ENCODE measurements at places on chromosomes 4 and X. TPM values are rescaled to one million over a fixed set of nuclear protein-coding genes. Genes with fewer than 3 reads are reported as not detected.

DNA sequence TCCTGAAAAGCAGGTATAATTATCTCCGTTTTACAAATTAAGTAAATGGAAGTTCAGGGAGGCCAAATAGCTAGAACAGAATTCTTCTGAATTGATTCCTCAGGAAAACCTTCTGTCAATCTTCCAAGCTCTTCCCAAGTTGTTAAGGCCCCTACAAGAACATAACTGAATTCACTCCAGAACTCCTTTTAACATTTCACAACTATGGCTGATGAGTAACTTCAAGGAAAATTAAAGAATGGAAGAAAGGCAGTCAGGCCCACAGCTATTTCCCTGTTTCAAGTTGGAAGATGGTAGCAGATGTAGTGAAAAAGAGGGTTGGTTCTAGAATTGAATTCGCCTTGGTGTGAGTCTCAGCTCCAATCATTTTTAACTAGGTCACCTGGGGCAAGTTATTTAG lies 15.9 kb downstream of the SETD7 start:
- DNase-seq = no peak

GRCh38 chr4:150219841-150220240 lies 141.6 kb downstream of the DCLK2 start:
- DNase-seq = no peak

DNA sequence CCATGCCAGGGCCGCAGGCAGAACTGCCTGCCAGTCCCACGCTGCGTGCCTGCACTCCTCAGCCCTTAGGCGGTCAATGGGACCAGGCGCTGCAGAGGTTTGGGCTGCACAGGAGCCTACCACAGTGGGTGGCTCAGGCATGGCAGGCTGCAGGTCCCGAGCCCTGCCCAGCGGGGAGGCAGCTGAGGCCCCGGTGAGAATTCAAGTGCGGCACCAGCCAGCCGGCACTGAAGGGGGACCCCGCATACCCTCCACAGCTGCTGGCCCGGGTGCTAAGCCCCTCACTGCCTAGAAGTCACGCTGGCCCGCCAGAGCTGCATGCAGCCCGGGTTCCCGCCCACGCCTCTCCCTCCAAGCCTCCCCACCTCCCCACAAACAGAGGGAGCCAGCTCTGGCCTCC lies 302.5 kb upstream of the UGT8 start:
- DNase-seq = no peak

DNA sequence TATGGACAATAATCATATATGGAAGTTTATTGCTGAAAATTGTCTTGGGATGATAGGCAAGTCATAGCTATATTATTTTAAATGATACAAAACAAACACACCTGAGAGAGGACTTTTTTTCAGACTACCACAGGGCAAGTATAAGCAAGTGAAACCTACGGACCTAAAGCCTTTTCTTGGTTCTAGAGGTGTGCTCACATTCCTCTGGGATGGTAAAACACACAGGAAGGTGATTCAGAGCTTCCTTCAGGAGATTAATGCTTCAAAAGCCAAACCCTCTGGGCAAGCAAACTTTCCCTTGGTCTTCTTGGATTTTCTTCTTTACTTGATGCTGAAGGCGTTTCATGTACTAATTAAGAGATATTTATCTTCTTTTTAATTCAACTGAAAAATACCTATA lies 60.1 kb upstream of the ACSL4 start:
- no peak for DNase-seq

GRCh38 chr4:16721613-16722291 lies 176.7 kb downstream of the LDB2 start:
- DNase-seq = no peak

GRCh38 chrX:57286507-57287251 lies at the start of gene FAAH2:
TSS of gene FAAH2 (plus strand) at chrX:57286706. CDS start at chrX:57286826, 120 bp downstream.
- no peak for DNase-seq

GRCh38 chr4:8238036-8238511 lies 31.5 kb upstream of the HTRA3 start:
- no peak for DNase-seq

- DNase-seq = no peak
These were observed 605.1 kb downstream of the PCDH18 start for GRCh38 chr4:136927172-136927571.

DNA sequence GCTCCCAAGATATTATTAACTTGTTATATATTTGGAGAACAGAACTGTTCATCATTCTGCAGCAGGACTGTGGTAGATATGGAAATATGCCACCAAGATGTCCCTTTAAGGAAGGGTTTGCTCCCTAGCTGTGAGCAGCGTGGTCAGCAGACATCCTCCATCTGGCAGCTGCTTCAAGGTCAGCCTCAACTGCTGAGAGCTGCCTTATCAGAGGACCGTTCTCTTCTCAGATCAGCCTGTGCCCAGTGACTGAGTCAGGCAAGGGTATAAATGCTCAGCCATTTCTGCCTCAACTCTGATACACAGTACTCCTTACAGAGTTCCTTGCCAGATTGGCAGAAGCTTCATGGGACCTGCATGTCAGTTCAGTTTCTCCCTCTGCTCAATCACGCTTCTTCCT lies 63.4 kb upstream of the MAGEB2 start:
- no peak for DNase-seq

GRCh38 chr4:109465069-109465468 lies 31.5 kb downstream of the SEC24B start:
- no peak for DNase-seq

DNA sequence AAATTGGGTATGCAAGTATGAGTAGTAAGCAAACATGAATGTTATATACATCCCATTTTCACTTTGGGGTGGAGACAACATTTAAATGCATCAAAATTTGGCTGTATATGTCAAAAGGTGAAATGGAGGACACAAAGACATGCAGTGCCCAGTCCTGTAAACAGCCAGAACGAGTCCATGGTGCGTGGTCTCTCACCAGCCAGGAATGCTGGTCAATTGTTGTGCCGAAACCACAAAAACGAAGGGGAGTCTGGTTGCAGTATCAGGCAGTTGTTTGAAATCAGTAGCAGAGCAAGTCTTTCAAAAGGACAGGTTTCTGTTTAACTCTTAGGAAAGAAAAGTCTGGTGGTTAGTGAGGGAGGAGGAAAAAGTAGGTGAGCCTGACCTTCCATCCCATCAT lies 22.3 kb upstream of the RNF150 start:
- DNase-seq = no peak

DNA sequence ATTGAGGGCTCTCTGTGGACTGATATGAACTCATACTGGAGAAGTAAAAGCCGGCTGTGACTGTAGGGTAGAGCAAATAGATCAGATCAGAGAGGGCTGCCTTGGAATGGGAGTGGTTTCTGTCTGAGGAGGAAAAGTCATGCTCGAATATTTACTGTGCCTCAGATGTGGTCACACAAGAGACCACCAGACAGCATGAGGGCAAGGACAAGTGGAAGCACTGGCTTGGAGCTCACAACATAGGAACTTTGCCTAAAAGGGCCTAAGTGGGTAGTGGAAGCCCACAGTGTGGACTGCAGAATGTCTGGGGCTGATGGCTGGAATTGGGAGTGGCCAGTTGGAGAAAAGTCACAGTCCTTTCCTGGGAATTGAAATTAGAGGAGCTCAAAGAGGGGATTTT lies 19.8 kb downstream of the GLRB start:
- no peak for DNase-seq

DNA sequence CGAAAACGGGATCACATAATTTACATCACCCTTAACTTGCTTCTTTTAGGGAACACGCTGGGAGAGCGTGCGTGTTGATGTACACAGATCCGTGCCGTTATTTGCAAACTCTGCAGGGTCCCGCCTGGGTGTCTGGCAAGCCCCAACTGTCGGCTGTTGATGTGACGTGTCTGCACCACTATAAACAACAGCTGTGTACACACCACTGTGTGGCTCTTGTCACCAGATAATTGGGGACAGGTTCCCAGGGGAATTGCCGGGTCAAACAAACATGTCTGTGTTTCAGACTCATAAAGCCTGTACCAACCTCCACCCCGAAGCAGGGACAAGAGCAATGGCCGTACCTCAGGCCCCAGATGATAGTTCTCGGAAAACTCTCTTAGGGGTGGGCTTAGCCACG lies 105.0 kb upstream of the AFAP1 start:
- no peak for DNase-seq

GRCh38 chr4:147052361-147052760 lies 106.7 kb upstream of the TTC29 start:
- DNase-seq = no peak

- DNase-seq = no peak
These were observed 57.7 kb upstream of the UGT2B7 start for GRCh38 chr4:69038582-69038981.

- DNase-seq = no peak
These were observed 48.1 kb upstream of the ARHGEF6 start for GRCh38 chrX:136828830-136829229.

- DNase-seq = no peak
These were observed 622.9 kb downstream of the PCDH7 start for GRCh38 chr4:31343061-31343460.

DNA sequence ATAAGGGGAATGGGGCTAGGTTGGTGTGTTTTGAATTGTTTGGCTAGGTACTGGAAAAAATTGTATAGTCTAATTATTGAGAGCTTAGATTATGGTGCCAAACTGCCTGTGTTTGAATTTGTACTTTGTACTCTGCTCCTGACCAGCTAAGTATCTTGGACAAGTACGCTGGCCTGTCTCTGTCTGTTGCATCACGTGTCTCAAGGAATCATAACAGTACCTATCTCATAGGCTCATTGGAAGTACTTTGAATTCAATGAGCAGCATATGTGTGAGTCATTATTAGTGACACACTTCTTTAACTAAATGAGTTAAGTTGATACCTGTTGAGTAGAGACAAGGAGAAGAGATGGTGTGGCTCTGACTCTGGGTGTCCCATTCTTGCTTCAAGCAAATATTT lies 69.5 kb upstream of the MND1 start:
- DNase-seq = no peak

PLXNB3 gene
- 14.3 TPM for total RNA-seq

SLIT2 gene
- 0.28 TPM for total RNA-seq

ALPK1 gene
- 1.4 TPM for total RNA-seq

BMP3 gene
- 0.08 TPM for total RNA-seq

CFAP99 gene
- total RNA-seq = 0.33 TPM

MAD2L1 gene
- total RNA-seq = 43.7 TPM

GRID2 gene
- 0.08 TPM for total RNA-seq

Measured in Panc1 (cell line).